ENCODE measurements at places on chromosomes 16 and 17. TPM values are rescaled to one million over a fixed set of nuclear protein-coding genes. Genes with fewer than 3 reads are reported as not detected.

GRCh38 chr16:1014771-1015495, 33.4 kb downstream of the SOX8 start:
- DNase-seq = no peak

- DNase-seq = peak; percentile 20
These were observed 136.7 kb downstream of the SNX11 start for GRCh38 chr17:48244121-48244711.

GRCh38 chr17:29764217-29764616, 141.5 kb upstream of the CORO6 start:
- DNase-seq = no peak

- DNase-seq = no peak
These were observed 497 bp downstream of the BCL7C start for GRCh38 chr16:30893417-30893743.

SPATA22 gene
- polyA plus RNA-seq = not detected
